Activated CD4-positive, alpha-beta T cell treated with anti-CD3 and anti-CD28 coated beads, Interleukin-2, amount 10 ng/mL, durations not matched to agents 7 days and 5 days (primary cell): ENCODE measurements at places on chromosomes 1 and 21.

GRCh38 chr21:37683396-37684114 lies 232.7 kb downstream of the KCNJ6 start:
- DNase-seq: no peak

DNA sequence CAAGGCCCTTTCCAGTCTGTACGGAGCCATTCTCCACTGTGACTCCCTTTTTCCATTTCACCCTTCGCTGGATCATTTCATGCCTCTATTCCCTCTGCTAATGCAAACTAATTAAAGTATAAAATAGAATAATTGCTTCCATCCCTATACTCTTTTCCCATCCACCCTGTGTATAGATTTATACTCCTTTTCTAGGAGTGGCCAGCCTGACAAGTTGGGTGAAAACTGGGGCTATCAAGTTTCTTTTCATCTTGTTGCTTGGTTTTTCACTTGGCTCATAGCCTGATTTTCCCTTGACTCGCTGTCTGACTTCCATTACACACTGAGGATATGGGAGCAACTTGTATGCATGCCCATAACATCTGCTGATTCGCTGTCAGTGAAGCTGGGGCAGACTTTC lies 107.0 kb downstream of the PLXNA2 start:
- DNase-seq: no peak

GRCh38 chr1:6260961-6261614 lies at the start of gene GPR153:
GPR153 (minus strand) TSS chr1:6261098; CDS start chr1:6254905, 6,193 bp downstream.
- peak; percentile 41 for DNase-seq

DNA sequence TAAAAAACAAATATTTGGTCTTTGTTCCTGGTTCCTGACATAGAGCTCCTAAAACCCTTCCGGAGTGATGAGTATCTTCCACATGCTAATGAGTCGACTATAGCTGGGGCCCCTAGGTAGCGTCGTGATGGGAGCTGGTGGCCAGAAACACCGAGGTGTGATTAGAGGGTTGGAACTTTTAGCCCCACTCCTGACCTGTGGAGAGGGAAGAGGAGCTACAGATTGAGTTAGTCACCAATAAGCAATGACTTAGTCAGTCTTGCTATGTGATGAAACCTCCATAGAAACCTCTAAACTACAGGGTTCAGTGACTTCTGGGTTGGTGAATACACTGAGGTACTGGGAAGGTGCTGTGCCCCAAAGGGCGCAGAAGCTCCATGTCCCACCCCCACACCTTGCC lies 30.1 kb upstream of the PLD5 start:
- DNase-seq: no peak

DNA sequence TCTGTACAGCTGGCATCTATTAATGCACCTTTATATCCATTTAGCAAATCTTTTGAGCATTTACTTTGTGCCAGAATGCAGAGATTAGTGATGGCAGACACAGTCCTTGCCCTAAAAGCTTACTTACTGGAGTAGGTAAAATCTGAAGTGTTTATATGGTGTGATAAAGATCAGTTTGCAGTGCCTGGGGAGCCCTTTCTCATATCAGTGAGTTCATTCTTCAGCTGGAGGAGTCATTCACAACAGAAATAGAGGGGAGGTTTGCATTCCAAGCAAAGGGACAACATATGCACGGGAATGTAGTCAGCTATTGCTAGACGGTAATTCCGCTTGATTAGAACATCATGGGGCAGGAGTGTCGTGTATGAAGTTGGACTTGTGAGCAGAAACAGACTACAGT lies 8.4 kb downstream of the SLC35F3 start:
- DNase-seq: no peak

DNA sequence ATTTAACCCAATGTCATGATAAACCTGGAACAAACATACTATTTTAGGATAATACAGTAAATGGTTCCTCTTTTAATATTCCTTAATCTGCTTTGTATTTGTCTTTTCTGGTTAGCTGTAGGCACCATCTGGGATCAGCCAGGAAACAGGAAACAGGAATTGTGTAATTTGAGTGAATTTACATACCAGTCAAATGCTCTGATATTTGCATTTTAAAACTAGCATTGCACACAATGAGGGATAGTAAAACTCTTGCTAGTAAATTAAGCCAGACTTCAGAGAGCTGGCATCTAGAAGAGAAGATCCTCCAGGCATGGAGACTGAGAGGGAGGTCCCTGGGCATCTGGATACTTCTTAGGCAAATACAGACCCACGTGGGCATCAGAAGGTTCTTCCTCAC lies 103.5 kb downstream of the HMCN1 start:
- DNase-seq: no peak

DNA sequence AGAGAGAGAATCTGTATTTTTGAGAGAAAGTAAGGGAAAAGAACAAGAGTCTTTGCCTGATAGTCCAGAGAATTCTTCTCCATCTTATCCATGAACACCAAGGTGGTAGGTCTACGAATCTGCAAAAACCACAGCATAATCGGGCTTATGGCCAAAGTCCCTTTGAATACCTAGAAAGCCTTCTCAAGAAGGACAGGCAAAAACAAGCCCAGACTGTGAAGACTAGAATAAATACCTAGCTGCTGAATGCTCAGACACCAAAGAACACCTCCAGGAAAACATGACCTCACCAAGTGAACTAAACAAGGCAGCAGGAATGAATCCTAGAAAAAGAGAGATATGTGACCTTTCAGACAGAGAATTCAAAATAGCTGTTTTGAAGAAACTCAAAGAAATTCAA lies 79.2 kb downstream of the HFM1 start:
- no peak for DNase-seq
